ENCODE measurements at places on chromosomes 12 and 14.

GRCh38 chr12:122515275-122515674, 11.5 kb downstream of the RSRC2 start:
- no peak for DNase-seq

- no peak for DNase-seq
Measured at GRCh38 chr12:105876396-105876927, 262.3 kb downstream of the NUAK1 start.

DNA sequence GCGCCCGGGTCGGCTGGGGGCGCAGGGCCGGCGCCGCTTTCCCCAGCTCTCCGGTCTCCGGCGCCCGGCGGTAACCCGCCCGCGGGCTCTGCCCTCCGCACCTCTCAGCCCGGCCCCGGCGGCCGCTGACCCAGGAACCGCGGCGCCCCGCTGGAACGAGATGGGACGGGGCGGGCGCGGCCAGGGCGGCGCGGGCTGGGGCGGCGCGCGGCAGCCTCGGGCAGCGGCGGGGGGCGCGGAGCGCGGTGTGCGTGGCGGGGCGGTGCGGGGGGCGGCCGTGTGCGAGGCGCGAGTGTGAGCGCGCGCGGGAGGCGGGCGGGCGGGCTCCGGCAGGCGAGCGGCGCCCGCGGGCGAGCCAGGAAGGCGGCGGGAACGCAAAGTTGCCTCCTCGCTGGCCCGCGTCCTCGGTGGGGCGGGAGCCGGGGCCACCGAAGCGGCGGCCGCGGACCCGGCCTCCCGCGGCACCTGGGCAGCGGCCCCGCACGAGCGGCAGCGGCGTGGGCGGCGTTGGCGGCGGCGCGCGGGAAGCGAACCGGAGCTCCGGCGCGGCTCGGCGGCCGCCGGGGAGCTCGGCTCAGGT, 671 bp upstream of the DIO3 start:
- no peak for DNase-seq

GRCh38 chr14:104724981-104725771, 1.1 kb downstream of the ADSS1 start:
- DNase-seq: no peak

GRCh38 chr14:63988579-63988978, 135.8 kb downstream of the SYNE2 start:
- no peak for DNase-seq
